ENCODE measurements at places on chromosomes 16 and 17.

DNA sequence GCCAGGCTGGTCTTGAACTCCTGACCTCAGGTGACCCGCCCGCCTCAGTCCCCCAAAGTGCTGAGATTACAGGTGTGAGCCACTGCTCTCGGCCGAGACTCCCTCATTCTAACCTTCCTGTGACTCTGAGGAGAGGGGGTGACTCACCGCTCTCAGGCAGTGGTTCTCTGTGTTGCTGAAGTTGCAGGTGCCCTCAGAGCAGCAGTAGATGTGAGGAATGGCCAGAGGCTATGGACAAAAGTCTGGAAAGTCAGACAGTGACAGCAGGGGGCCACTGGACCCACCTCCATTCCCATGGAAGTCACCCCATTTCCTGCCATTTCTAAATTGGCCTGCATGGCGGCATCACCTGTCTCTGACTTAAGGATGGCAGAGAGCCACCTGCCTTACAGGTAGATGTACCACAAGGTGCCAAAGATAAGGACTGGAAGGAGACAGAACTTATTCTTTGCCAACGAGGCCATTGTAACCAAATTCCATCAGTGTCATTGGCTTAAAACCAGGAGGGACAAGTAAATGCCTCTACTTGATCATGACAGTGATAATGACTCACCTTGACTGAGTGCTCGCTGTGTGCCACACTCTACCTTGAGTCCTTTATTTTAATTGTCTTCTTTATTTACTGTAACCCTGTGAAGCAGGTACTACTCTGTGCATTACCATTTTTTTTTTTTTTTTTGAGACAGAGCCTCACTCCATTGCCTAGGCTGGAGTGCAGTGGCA, 15.3 kb upstream of the CNOT1 start:
- DNase-seq: no peak

GRCh38 chr16:13099822-13100221, 198.4 kb downstream of the SHISA9 start:
- no peak for DNase-seq

DNA sequence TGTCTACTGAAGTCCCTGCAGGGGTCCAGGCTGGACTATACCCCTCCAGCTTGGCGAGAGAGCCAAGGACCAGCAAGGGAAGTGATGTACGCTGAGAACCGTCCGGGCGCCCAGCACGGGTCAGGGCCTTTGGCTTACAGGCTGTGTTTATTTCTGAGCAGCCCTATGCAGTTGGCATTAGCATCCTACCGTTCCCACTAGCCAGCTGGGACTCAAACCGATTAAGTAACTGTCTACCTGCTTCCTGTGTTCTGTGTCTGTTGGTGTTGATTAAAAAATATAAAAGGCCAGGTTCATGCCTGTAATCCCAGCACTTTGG, 73.8 kb downstream of the CMIP start:
- no peak for DNase-seq

- peak; percentile 67 for DNase-seq
Measured at GRCh38 chr17:76791053-76791980, 53.4 kb downstream of the MFSD11 start.

- DNase-seq: peak; percentile 69
Measured at GRCh38 chr17:48307814-48308411, 122.1 kb downstream of the SKAP1 start.

DNA sequence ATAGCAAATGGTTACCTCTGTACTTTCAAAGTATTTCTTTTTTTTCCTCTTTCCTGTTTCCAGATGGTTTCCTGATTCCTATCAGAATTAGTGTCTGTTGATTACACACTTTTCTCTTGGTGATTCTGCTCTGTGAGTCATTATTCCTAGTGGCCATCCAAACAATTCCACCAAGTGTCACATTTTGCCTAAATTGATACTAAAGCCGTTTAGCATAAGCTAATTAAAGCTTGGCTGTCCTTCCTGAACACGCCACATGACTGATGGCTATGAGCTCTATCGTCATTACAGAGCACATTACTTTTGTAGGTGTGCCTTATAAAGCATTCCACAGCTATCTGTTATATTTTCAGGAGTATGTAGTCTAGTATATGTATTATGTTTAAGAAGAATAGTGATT, 671.2 kb downstream of the CDH8 start:
- DNase-seq: no peak

GRCh38 chr17:4444782-4445473, 11.2 kb downstream of the SPNS3 start:
- DNase-seq: peak; percentile 53

- peak; percentile 31 for DNase-seq
Measured at GRCh38 chr17:32907583-32907982, 20.4 kb upstream of the TMEM98 start.

- peak; percentile 69 for DNase-seq
Measured at GRCh38 chr17:39244600-39245570, 19.1 kb upstream of the STAC2 start.

GRCh38 chr16:71352466-71352865, 6.1 kb upstream of the CALB2 start:
- no peak for DNase-seq

- peak; percentile 80 for DNase-seq
Measured at GRCh38 chr17:59815965-59816364, 76.8 kb downstream of the TUBD1 start.

DNA sequence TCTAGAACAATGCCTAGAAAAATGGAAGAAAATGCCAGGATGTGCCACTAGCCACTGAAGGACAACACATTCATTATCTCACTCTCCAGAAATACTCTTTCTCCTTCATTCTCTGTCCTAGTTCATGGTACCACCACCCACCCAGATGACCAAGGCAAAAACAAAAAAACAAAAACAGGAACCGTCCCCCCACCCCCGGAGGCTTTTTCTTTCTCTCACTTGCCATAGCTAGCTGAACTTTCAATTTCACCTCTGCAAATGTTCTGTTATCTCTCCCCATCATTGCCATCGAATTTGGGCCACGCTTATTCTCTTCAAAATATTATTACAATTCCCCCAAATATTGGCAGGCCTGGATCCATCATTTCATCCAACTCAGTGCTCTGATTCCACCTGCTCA, 49.0 kb downstream of the SOX9 start:
- DNase-seq: no peak

DNA sequence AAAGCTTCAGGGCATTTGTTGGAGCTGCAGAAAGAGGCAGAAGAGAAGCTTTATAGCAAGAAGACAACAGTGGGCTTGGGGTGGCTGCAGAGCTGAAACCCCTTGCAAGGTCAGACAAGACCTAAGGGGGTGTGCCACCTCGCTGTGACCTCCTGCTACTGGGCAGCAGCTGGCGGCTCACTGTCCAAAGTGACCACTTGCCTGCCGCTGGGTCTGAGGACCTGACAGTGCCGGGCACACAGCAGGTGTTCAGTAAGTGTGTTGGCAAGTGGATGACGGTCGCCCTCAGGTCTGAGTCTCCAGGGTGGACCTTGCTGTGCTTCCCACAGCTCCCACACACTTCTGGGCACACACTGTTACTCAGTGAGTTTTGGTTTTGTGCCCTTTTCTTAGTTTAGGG, 336.5 kb downstream of the C16orf95 start:
- no peak for DNase-seq

- DNase-seq: no peak
Measured at GRCh38 chr16:26070302-26071100, 378.7 kb downstream of the HS3ST4 start.

DNA sequence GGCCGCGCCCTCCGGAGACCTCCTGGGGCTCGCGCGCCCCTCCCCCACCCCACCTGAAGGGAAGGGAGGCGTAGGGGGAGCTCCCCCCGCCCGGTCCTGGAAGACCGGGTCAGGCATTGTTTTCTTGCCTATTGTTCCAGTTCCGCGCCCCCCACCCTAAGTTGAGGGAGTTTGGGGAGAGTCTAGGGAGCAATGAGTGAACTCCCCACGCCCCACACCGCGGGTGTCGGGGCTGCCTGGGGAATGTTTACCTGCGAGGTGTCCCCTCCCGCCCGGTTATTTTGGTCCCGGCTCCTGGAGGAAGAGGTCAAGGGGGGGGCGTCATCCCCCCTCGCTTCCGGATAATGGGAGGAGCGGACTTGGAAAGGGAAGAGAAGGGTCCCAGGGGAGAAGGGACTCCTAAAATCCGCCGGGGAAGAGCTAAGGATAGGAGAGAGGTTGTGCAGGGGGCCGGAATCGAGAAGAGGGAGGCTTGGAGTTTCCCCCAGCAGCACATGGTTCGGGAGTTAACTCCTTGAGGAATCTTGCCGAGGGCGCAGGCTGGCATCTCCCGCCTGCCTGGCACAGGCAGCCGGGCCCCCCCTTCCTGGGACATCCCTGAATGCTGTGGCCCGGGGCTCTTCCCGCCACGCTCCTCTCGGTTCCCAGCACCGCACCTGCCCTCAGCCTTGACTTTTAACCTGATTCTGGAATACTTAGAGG, 881 bp downstream of the MLLT6 start:
- no peak for DNase-seq

DNA sequence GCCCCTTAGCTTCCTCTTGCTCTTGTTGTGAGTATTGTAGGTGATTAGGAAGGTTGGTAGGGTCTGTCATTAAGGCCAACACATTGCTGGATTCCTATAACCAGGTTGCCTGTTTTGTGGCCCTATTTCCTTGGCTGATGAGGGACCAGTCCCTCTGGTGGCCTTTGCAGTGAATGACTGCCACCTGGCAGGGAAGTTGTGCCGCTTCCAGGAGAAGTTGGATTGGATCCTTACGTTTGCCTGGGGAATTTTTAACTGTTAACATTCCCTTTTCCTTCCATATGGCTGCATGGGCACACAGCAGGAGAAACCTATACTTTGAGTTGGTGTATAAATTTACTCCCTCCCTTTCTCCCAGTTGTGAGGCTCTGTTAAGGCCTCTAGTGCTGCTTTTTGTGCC, 32.4 kb downstream of the LCMT1 start:
- no peak for DNase-seq

DNA sequence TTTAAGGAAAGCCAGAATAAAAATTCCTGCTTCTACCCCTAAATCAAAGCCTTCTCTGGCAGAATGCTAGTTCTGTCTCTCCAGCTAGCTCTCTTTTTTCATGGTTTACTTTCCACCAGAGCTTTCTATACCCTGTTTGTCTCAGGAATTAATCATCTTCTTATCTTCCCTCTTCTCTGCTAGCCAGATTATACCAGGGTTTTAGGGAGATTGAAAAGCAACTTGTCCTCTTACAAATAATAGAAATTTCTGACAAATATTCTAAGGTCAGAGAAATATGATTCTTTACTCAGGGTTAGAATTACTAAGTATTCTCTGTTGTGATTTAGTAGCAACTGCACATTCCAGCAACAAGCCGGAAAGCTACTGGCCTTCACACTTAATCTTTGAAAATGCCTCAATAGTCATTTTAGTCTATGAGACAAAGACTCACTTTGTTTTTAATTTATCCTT, 166.4 kb downstream of the TANC2 start:
- DNase-seq: peak; percentile 82

GRCh38 chr16:26599785-26600104, 467.0 kb upstream of the C16orf82 start:
- no peak for DNase-seq
